Vagina (tissue), 2 donors: ENCODE measurements at places on chromosomes 7 and 10. TPM values are rescaled to one million over a fixed set of nuclear protein-coding genes. Genes with fewer than 3 reads are reported as not detected.

- H3K27ac ChIP-seq = no peak overlapping the region
- H3K27me3 ChIP-seq = no peaks in the 10 kb centered on the region
- H3K4me3 ChIP-seq = no peak overlapping the region
- DNase-seq = no peak
- H3K36me3 ChIP-seq = peaks cover 2% of the 10 kb centered on the region
Observed at GRCh38 chr7:135601182-135601581, 43.5 kb downstream of the NUP205 start.

DNA sequence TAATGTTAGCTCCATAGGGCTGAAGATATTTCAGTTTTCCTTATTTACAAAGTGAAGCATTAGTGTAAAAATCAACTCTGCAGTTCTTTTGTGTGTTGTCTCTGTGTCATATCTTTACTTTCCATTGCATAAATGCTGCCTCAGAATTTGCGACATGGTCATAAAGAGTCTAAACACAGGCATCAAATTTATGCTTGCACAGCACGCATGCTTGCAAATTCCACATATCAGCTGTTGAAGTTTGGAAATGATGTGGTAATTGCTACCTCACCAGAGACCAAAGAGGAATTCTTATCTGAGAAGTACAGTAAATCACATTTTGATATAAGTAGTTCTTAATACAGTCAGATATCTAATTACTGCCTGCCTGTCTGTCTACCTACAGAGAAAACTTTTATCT is 348.2 kb upstream of the GRM3 start:
- no peaks in the 10 kb centered on the region for H3K4me1 ChIP-seq
- no peak overlapping the region for H3K27ac ChIP-seq
- H3K4me3 ChIP-seq = no peak overlapping the region
- no peaks in the 10 kb centered on the region for H3K36me3 ChIP-seq

DNA sequence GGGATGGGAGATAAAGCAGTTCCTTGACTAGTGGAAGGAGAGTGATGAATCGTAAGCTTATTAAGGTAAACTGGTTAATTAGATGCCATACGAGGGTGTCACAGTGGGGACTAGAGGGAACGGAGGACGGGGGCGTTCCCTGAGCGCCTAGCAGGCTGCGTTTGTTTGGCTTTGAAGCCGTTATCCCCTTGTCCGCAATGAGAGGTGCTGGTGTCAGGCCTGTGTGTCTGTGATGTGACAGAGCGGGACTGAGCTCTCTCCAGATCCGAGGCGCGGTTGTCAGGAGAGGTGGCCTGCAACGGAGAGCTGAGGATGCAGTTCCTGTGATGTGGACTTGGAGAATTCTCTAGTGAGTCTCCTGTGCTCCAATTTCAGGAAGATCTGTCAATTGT is 60.0 kb upstream of the PRPS1L1 start:
- H3K27me3 ChIP-seq = no peaks in the 10 kb centered on the region
- DNase-seq = no peak
- H3K4me1 ChIP-seq = peaks cover 17% of the 10 kb centered on the region
- no peaks in the 10 kb centered on the region for H3K36me3 ChIP-seq
- peak overlapping the region; percentile 71 for H3K27ac ChIP-seq

DLX6 gene
- total RNA-seq = not detected
